ENCODE measurements at places on chromosomes 1 and 21. TPM values are rescaled to one million over a fixed set of nuclear protein-coding genes. Genes with fewer than 3 reads are reported as not detected.

Gene FAM72B
- total RNA-seq = 0.63 TPM

Gene HEYL
- total RNA-seq = 8.8 TPM

Gene FCRLA
- total RNA-seq = not detected

Gene LCK
- 1.2 TPM for total RNA-seq

Gene COL11A1
- total RNA-seq = 0.17 TPM

Gene FHAD1
- total RNA-seq = under 0.01 TPM

Gene S100A7
- not detected for total RNA-seq

Gene AMY1A
- not detected for total RNA-seq

GRCh38 chr1:180096584-180097325, 57.9 kb upstream of the QSOX1 start:
- H3K27me3 ChIP-seq = no peaks in the 10 kb centered on the region
- no peak overlapping the region for H3K27ac ChIP-seq
- H3K36me3 ChIP-seq = peaks cover 94% of the 10 kb centered on the region
- H3K4me3 ChIP-seq = no peak overlapping the region
- no peak for DNase-seq

GRCh38 chr1:203480525-203481084, 5.0 kb downstream of the PRELP start:
- peaks cover 85% of the 10 kb centered on the region for H3K4me1 ChIP-seq
- H3K27me3 ChIP-seq = no peaks in the 10 kb centered on the region
- DNase-seq = peak; percentile 94

GRCh38 chr1:245481261-245481660, 326.5 kb downstream of the KIF26B start:
- H3K4me1 ChIP-seq = peaks cover 13% of the 10 kb centered on the region
- no peaks in the 10 kb centered on the region for H3K27me3 ChIP-seq
- DNase-seq = no peak
- no peaks in the 10 kb centered on the region for H3K36me3 ChIP-seq
- H3K4me3 ChIP-seq = no peak overlapping the region

DNA sequence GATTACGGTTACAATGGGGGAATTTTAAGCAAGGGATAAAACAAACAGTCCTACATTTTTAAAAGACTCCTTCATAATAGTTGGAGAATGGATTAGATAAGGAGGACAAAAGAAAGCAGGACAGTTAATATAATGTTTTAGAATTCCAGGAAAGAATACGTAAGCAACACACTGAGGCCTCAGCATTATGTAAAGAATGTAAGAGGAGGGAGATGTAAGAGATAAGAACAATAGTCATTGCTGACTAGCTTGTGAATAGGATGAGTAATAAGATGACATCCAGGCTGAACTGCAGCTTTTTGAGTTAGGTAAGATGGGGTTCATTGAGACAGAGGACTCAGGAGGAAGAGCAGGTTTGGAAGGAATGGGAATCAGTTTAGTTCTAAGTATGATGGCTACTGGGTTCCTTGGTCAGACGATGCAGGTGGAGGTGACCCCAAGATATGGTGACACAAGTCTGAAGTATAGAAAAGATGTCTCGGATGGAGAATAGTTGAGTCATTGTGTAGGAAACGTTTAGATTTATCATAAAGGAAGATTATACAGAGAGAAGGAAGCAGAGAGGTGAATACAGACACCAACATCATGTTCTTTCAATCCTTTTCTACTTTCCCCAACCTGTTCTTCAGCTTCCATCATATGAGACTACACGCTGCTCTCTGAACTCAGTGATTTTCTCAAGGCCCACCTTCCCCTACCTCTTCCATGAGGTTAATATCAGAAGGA, 372.8 kb downstream of the PTBP2 start:
- no peak overlapping the region for H3K27ac ChIP-seq
- H3K36me3 ChIP-seq = peaks cover 12% of the 10 kb centered on the region
- no peaks in the 10 kb centered on the region for H3K4me1 ChIP-seq
- H3K4me3 ChIP-seq = no peak overlapping the region
- H3K27me3 ChIP-seq = no peaks in the 10 kb centered on the region

GRCh38 chr1:7076572-7076971, 291.3 kb downstream of the CAMTA1 start:
- H3K27ac ChIP-seq = no peak overlapping the region
- no peaks in the 10 kb centered on the region for H3K36me3 ChIP-seq
- no peak overlapping the region for H3K4me3 ChIP-seq
- H3K4me1 ChIP-seq = no peaks in the 10 kb centered on the region
- H3K27me3 ChIP-seq = no peaks in the 10 kb centered on the region

DNA sequence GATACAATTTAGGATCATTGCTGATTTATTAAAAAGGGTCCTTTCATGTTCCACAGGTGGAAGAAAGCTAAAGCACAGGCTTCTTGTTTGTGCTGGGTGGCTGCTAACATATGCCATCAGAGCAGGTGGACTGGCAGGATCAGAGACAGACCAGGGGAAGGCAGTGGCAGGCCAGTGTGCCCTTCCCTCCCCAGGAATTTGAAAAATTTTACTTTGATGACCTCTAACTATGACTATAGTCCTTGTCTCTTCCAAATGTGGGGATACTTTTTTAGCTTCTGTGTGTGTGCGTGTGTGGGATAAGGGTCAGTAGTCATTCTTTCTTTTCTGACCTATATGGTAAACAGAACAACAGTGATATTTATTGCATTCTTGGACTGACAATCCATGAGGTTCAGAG, 49.9 kb downstream of the LHX9 start:
- H3K27me3 ChIP-seq = no peaks in the 10 kb centered on the region
- H3K4me1 ChIP-seq = no peaks in the 10 kb centered on the region
- H3K27ac ChIP-seq = no peak overlapping the region

- no peaks in the 10 kb centered on the region for H3K27me3 ChIP-seq
- peaks cover 13% of the 10 kb centered on the region for H3K4me1 ChIP-seq
- peaks cover 14% of the 10 kb centered on the region for H3K36me3 ChIP-seq
- no peak overlapping the region for H3K4me3 ChIP-seq
Measured at GRCh38 chr1:184596950-184597645, 157.6 kb downstream of the EDEM3 start.

GRCh38 chr21:45109831-45110492, 35.6 kb downstream of the ADARB1 start:
- H3K36me3 ChIP-seq = no peaks in the 10 kb centered on the region
- H3K4me1 ChIP-seq = peaks cover 93% of the 10 kb centered on the region
- H3K27ac ChIP-seq = peak overlapping the region; percentile 56
- no peaks in the 10 kb centered on the region for H3K27me3 ChIP-seq
- H3K4me3 ChIP-seq = peak overlapping the region; percentile 11

DNA sequence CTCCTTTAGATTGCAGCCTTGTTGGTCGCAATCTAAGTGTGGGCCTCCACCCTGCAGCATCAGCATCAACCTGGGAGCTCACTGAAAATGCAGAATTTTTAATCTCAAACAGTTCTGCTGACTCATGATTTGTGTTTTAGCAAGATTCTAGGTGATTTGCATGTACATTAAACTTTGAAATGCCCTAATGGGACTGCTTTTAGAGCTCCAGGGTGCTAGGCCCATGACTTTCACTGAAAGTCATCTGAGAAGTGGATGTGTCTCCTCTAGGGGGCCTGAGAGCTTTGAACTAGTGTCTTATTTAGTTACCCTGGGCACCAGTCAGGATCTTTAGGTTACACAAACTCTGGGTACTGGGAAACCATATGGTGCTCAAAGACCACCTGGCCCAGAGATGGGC, 9.0 kb downstream of the TRIM67 start:
- H3K4me1 ChIP-seq = no peaks in the 10 kb centered on the region
- DNase-seq = no peak
- no peak overlapping the region for H3K27ac ChIP-seq
- no peaks in the 10 kb centered on the region for H3K27me3 ChIP-seq
- no peaks in the 10 kb centered on the region for H3K36me3 ChIP-seq
- no peak overlapping the region for H3K4me3 ChIP-seq

DNA sequence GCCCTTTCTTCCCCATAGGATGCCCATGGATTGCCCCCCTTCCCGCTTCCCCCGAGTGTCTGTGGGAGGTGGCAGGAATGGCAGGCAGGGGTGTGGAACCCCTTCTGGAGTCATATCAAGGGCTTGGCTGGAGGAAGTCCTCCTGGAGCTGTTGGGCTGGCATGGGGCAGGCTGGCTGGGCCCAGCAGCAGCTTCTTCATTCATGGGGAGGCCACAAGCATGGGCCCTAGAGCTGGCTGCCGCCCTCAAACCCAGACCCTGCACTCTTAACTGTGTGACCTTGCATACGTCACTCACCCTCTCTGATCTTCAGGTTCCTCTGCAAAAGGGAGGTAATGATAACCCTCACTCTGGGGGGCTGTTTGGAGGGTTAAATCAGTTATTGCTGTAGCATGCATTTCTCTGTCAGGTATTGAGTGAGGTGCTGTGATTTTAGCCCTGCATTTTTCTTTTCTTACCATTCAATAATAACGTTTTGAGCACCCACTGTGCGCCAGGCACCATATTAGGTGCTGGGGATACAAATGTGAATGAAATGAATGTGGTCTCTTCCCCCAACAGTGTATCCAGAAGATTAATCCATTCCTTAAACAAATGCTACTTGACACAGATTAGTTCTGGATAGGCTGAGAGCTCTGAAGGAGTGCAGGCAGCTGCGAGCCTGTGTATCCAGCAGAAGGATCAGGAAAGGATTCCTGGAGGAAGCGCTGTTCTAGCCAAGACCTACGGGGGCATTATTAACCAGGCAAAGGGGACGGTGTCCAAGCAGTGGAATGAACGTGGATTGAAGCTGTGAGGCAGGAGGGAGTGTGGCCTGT, 9.3 kb downstream of the PCSK9 start:
- H3K27ac ChIP-seq = no peak overlapping the region
- no peak overlapping the region for H3K4me3 ChIP-seq
- no peaks in the 10 kb centered on the region for H3K36me3 ChIP-seq
- H3K4me1 ChIP-seq = peaks cover 15% of the 10 kb centered on the region

Data from esophagus muscularis mucosa (tissue), 4 donors.